ENCODE measurements at places on chromosomes 13 and 19.
A peak's percentile ranks its signal among the peaks of the same experiment; 100 is the strongest.

DNA sequence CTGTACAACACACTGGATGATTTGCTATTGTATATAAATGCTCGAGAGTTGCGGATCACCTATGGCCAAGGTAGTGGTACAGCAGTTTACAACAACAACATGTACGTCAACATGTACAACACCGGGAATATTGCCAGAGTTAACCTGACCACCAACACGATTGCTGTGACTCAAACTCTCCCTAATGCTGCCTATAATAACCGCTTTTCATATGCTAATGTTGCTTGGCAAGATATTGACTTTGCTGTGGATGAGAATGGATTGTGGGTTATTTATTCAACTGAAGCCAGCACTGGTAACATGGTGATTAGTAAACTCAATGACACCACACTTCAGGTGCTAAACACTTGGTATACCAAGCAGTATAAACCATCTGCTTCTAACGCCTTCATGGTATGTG lies 21.5 kb downstream of the OLFM4 start:
- no peak for DNase-seq

- peak; percentile 19 for DNase-seq
Measured at GRCh38 chr13:33547035-33547434, 261.5 kb upstream of the STARD13 start.

GRCh38 chr19:56838024-56838908 lies 2.3 kb downstream of the PEG3 start:
- no peak for DNase-seq

- no peak for DNase-seq
Measured at GRCh38 chr13:26299168-26299750, 45.3 kb downstream of the CDK8 start.

DNA sequence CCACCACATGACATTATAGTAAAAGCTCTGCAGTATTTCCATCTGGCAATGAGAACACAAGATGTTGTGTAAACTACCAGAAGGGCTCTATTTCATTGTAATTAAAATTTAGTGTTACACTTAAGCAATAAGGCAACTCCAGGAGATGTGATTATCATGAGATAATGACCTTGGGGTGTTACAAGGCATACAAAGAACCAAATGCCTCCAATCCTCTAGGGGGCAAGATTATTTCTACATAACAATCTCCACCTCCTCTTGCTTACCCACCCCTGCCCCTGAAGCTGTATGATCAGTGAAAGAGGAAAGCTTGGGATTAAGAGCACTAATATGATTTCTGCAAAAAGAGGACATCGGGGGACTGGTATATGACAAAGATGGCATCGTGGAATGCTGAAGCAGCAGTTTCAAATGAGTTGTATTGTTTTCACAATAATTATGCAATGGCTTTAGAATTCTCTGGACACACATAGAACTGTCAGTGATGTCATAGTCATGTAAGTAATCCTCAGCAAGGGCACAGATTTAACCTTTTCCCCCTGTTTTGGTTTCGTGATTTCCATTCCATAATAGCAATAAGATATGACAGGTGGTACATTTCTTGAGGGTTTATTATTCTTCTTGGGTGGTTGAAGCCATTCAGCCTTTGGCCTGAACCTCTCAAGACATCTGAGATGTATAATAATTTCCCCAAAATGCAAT lies 295.3 kb downstream of the MZT1 start:
- DNase-seq: no peak

- no peak for DNase-seq
Measured at GRCh38 chr19:48206397-48207093, 36.1 kb downstream of the ZSWIM9 start.

DNA sequence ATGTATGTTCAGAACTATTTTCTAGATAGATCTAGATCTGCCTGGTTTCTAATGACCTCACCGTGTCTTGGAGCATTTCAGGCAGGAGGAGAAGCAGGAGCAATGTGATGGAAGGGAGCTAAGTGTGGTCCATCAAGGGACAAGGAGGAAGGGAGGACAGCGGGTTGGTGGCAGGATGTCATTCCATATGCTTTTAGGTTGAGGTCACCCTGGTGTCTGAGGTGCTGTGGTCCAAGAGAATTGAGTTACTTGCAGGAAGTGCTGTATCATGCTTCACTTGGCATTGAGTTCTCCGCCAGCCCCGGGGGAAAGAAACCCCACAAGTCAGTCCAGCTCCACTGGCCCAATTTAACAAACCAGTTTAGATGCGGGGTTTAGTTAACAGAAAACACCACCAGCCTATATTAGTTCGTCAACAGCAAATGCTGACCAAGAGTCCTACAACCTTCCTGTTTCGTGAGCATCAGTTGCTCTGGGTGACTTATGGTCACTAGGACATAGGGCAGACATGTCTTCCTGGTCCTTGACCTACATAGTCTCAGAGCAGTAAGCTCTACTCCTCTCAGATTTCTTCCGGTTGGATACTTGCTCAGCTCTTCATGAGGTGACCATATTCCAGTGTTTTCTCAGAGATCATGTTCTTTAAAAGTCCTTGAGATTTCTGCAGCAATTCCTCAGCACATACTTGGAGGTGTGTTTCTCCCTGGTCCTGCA lies 79.4 kb downstream of the MBNL2 start:
- no peak for DNase-seq

- no peak for DNase-seq
Measured at GRCh38 chr19:42629191-42629590, 34.5 kb upstream of the CEACAM8 start.

- DNase-seq: no peak
Measured at GRCh38 chr13:48729856-48730255, 76.1 kb downstream of the CYSLTR2 start.

- no peak for DNase-seq
Measured at GRCh38 chr19:33444562-33445441, 71.3 kb downstream of the CEBPG start.

DNA sequence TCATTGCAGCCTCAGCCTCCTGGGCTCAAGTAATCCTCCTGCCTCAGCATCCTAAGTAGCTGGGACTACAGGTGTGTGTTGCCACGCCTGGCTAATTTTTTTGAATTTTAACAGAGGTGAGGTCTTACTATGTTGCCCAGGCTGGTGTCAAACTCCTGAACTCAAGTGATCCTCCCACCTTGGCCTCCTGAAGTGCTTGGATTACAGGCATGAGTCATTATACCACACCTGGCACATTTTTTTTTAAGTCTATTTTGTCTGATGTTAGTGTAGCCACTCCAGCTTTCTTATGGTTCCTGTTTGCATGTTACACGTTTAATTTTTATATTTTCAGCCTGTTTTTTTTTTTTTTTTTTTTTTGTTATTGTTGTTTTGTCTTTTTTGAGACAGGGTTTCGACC lies 24.8 kb downstream of the KDM4B start:
- DNase-seq: peak; percentile 26

- no peak for DNase-seq
Measured at GRCh38 chr13:85729296-85729695, 69.9 kb downstream of the SLITRK6 start.
